Fibroblast of skin of left biceps (primary cell): ENCODE measurements at places on chromosomes 13 and 19.

- no peak for DNase-seq
These were observed 106.2 kb upstream of the KLF5 start for GRCh38 chr13:72952529-72953141.

DNA sequence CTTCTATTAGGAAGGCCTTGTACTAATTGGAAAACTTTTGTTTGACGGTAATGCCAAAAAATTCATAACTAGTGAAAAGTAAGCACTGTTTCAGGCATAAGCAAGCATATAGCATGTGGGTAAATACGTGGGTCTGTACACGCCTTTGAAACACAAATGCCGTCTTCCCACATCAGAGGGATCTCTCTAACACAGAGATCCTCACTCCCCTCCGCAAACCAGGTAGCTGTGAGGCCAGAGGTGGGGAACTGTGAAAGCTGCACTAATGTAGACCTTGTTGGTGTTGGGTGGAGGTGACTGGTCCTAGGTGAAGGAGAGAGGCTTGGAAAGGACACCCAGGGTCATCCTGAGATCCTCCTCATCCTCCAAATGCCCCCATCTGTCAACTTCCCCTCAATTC lies 16.0 kb upstream of the POU2F2 start:
- no peak for DNase-seq

GRCh38 chr13:33194820-33195692 lies 90.5 kb downstream of the STARD13 start:
- DNase-seq, result peak; percentile 64

GRCh38 chr19:13972368-13973155 lies 20.3 kb downstream of the DCAF15 start:
- DNase-seq, result no peak
